ENCODE measurements at places on chromosomes 5 and 9.
A peak's percentile ranks its signal among the peaks of the same experiment; 100 is the strongest.

GRCh38 chr5:26326153-26326759, 712.1 kb downstream of the CDH9 start:
- H3K36me3 ChIP-seq: no peaks in the 10 kb centered on the region
- H3K27ac ChIP-seq: no peak overlapping the region
- no peaks in the 10 kb centered on the region for H3K4me1 ChIP-seq
- no peak for DNase-seq

DNA sequence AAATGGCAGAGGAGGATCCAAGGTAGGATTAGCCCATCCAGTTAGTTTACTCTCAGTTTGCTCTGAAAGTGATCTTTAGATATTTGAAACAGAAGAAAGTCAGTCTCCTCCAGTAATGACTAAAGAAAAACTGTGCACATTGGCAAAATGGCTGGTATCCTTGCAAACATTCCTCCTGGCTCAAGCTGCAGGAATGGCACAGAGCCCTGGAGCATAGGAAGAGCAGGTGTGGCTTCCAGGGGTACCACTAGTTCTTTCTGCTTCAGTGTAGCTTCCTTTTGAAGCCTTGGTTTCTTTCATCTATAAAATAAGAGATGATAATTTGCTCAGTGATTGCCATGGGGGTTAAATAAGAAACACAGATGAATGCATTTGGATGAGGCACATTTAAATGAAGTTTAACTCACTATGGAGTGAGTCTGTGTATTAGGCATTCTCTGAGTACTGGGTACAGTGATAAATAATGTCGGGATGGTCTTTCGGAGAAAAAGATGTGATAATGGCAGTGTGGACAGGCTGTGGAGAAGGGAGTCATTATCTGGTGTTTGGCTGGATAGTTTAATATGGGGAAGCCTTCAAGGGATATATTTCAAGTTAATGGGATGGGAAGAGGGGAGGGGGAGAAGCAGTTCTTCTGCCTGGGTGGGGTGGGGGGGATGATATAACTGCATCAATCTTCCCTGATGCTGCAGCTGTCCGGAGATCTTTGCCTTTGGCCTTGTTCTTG, 217.3 kb upstream of the KLF4 start:
- no peaks in the 10 kb centered on the region for H3K36me3 ChIP-seq
- no peak overlapping the region for H3K4me3 ChIP-seq
- no peak for DNase-seq
- H3K27ac ChIP-seq: no peak overlapping the region

- H3K4me1 ChIP-seq: no peaks in the 10 kb centered on the region
- no peak overlapping the region for H3K27ac ChIP-seq
- H3K36me3 ChIP-seq: no peaks in the 10 kb centered on the region
Observed at GRCh38 chr9:75960551-75960950, 70.1 kb downstream of the PCSK5 start.

- H3K27me3 ChIP-seq: no peaks in the 10 kb centered on the region
- H3K4me1 ChIP-seq: no peaks in the 10 kb centered on the region
- H3K36me3 ChIP-seq: no peaks in the 10 kb centered on the region
Observed at GRCh38 chr5:147075187-147075586, 159.6 kb upstream of the STK32A start.

DNA sequence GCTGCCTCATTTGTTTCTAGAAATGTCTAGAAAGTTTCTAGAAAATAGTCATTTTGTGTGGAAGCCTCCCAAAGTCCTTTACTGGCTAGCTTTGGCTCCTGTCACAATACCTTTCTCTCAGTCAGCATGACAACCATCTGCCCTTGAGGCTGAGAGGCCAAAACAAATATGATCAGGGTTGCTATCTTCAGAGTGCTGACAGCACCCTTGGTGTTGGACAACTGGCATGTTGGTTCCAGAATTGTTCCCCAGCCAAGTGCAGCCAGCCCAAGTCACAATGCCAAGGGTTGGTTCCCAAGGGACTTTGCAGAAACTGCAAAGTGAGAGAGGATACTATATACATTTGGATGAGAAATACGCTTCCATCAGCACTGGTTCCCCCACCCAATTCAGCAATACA, 140.9 kb upstream of the GAS1 start:
- H3K4me3 ChIP-seq: no peak overlapping the region
- no peak for DNase-seq
- no peak overlapping the region for H3K27ac ChIP-seq

DNA sequence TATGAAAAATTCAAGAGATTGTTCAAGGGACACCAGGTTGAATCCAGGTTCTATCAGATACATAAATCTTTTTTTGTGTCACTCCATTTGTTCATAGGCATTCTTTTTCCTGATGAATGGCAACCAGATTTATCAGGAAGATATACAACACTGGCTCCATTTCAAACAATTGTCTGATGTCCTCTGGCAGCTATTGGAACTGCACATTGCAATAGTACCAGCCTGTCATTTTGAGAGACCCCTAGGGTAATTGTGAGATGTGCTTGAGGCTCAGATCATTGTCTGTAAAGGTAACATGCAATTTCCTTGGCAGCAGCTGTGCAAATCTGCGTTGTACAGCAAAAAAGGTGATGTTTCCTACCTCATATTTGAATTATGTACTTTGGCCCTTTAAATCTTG, 25.9 kb downstream of the KCTD16 start:
- H3K36me3 ChIP-seq: no peaks in the 10 kb centered on the region
- H3K4me1 ChIP-seq: no peaks in the 10 kb centered on the region
- H3K4me3 ChIP-seq: no peak overlapping the region
- peaks cover 12% of the 10 kb centered on the region for H3K27me3 ChIP-seq
- no peak overlapping the region for H3K27ac ChIP-seq

DNA sequence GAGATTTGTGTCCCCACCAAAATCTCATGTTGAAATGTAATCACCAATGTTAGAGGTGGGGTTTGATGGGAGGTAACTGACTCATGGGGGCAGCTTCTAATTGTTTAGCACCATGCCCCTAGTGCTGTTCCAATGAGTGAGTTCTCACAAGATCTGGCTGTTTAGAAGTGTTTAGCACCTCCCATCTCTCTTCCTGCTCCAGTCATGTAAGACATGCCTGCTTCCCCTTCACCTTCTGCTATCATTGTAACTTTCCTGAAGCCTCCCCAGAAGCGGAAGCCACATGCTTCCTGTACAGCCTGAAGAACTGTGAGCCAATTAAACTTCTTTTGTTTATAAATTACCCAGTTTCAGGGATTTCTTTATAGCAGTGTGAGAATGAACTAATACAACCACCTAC, 170.5 kb downstream of the NDUFS4 start:
- H3K4me3 ChIP-seq: no peak overlapping the region
- no peaks in the 10 kb centered on the region for H3K36me3 ChIP-seq
- no peak overlapping the region for H3K27ac ChIP-seq

DNA sequence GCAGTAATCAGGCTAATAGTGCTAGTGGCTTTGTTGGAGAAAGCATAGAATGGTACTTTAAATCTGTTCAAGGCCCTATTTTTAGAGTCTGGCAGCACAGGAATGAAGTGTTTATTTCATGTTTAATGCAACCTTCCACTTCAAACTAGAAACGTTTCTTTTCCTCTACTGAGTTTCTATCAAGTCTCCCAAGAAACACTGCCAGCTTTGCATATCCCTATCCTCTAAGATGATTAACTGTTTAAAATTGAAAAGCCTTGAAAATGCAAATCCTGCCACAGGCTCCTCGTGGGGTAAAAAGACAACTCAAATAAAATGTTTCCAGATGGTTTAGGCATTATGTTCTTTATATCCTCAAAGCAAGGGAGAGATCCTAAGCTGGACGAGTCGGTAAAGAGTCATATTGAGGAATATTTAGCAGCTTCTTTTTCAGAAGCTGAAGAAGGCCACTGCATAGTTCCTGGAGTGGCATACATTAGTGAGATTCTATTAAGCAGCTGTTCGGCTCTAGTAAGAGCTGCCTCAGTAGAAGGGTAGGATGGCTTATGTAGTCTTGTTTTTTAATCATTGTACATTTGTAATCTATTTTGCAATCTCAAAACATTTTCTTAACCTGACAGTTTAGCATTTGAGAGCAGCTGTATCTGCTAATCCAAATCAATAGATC, 251.2 kb downstream of the CHSY3 start:
- no peaks in the 10 kb centered on the region for H3K4me1 ChIP-seq
- H3K27ac ChIP-seq: no peak overlapping the region
- no peaks in the 10 kb centered on the region for H3K27me3 ChIP-seq
- no peak for DNase-seq
- no peak overlapping the region for H3K4me3 ChIP-seq

- no peak overlapping the region for H3K27ac ChIP-seq
- no peak for DNase-seq
- no peak overlapping the region for H3K4me3 ChIP-seq
- no peaks in the 10 kb centered on the region for H3K4me1 ChIP-seq
- no peaks in the 10 kb centered on the region for H3K36me3 ChIP-seq
Observed at GRCh38 chr5:131382407-131383395, 118.8 kb downstream of the CDC42SE2 start.

- no peaks in the 10 kb centered on the region for H3K36me3 ChIP-seq
- no peaks in the 10 kb centered on the region for H3K27me3 ChIP-seq
- H3K27ac ChIP-seq: no peak overlapping the region
Observed at GRCh38 chr5:145681686-145682085, 153.5 kb downstream of the PRELID2 start.

DNA sequence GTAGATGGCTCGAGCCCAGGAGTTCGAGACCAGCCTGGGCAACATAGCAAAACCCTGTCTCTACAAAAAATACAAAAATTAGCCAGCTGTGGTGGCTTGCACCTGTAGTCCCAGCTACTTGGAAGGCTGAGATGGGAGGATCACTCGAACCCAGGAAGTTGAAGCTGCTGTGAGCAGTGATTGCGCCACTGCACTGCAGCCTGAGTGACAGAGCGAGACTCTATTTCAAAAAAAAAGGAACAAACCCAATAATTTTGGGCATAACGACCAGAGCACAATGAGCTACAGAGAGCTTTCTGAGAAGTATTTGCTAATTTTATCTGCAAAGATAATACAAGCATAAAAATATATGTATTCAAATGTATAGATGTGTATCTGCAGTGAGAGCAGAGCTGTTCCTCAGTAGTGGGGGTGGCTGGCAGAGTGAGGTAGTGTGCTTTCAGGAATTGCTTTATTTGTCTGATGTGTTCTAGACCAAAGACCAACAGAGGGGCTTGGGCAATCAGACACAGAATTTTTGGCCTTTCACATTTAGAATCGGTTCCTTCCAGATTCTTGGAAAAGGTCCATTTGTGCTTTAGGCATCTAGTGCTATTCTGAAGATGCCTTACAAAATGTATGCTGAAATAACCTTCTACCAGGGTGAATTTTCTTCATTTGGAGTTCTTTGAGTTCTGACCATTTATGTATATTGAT, 5.2 kb downstream of the DOCK8 start:
- peaks cover 7% of the 10 kb centered on the region for H3K4me1 ChIP-seq
- H3K27me3 ChIP-seq: no peaks in the 10 kb centered on the region

DNA sequence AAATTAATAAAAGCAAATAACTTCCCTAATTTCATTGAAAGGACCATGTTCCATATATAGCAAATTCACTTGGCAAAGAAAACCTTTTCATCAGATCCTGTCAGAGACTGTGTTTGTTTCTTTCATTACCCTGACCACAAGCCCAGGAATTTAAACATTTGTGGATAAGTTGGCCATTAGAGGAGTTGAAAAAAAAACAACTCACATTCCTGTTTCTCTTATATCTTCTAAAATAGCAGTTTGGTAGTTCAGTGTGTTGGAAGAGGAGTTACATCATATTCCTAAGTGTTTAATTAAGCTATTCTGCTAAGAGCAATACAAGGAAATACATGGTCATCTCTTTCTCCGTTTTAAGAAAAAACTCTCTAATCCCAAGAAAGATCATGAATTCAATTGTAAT, 505.6 kb downstream of the TLE1 start:
- no peak overlapping the region for H3K27ac ChIP-seq
- H3K4me3 ChIP-seq: no peak overlapping the region
- no peak for DNase-seq
- no peaks in the 10 kb centered on the region for H3K27me3 ChIP-seq
- no peaks in the 10 kb centered on the region for H3K36me3 ChIP-seq
- H3K4me1 ChIP-seq: no peaks in the 10 kb centered on the region

DNA sequence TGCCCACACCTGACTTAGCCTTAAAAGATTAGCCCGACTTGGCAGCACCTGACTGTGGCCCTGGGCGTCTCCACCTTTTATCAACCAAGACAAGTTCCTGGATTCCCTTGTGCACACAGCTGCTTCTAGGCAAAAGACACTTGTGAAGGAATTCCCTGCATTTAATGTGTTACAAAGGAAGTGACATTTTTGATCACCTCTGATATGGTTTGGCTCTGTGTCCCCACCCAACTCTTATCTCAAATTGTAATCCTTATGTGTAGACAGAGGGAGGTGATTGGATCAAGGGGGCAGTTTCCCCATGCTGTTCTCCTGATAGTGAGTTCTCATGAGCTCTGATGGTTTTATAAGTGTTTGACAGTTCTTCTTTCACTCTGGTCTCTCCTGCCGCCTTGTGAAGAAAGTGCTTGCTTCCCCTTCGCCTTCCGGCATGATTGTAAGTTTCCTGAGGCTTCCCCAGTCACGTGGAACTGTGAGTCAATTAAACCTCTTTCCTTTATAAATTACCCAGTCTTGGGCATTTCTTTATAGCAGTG, 2.6 kb upstream of the CPEB4 start:
- H3K27ac ChIP-seq: peak overlapping the region; percentile 9
- no peaks in the 10 kb centered on the region for H3K36me3 ChIP-seq
- no peak for DNase-seq
- H3K4me1 ChIP-seq: no peaks in the 10 kb centered on the region
- H3K4me3 ChIP-seq: no peak overlapping the region

- no peak for DNase-seq
- no peak overlapping the region for H3K4me3 ChIP-seq
- no peaks in the 10 kb centered on the region for H3K4me1 ChIP-seq
- H3K27ac ChIP-seq: no peak overlapping the region
- H3K27me3 ChIP-seq: no peaks in the 10 kb centered on the region
Observed at GRCh38 chr5:149675610-149676201, 54.4 kb upstream of the PPARGC1B start.

- H3K4me1 ChIP-seq: no peaks in the 10 kb centered on the region
- H3K27ac ChIP-seq: no peak overlapping the region
- DNase-seq: no peak
- H3K36me3 ChIP-seq: no peaks in the 10 kb centered on the region
- H3K4me3 ChIP-seq: no peak overlapping the region
Observed at GRCh38 chr9:37936376-37936775, 32.4 kb upstream of the SLC25A51 start.

GRCh38 chr5:134603059-134603458, 29.6 kb downstream of the SAR1B start:
- no peak overlapping the region for H3K27ac ChIP-seq
- H3K27me3 ChIP-seq: no peaks in the 10 kb centered on the region
- H3K36me3 ChIP-seq: no peaks in the 10 kb centered on the region
- H3K4me1 ChIP-seq: no peaks in the 10 kb centered on the region
- DNase-seq: no peak

- H3K27me3 ChIP-seq: no peaks in the 10 kb centered on the region
- H3K27ac ChIP-seq: no peak overlapping the region
- DNase-seq: no peak
- H3K36me3 ChIP-seq: no peaks in the 10 kb centered on the region
- no peak overlapping the region for H3K4me3 ChIP-seq
- H3K4me1 ChIP-seq: no peaks in the 10 kb centered on the region
Observed at GRCh38 chr5:101346906-101347305, 443.8 kb upstream of the ST8SIA4 start.

DNA sequence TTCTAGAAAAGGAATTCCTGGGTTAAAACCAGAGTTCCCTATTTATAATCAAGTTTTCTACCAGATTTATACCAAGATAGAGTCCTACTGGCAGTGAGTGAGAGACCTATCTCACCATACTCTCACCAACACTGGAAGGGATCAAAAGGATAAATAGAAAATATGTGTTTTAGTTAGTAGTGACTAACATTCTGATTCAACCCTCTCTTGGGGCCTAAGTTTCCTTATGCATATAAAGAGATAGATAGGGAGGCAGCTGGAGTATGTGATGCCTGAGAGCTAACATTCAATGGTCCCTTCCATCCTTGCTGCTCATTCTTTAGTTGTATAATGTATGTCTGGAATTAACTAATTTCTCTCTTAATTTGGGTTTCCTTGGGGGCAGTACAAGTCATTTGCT, 32.0 kb downstream of the CKMT2 start:
- H3K36me3 ChIP-seq: no peaks in the 10 kb centered on the region
- DNase-seq: no peak
- no peaks in the 10 kb centered on the region for H3K4me1 ChIP-seq

Measured in breast epithelium (tissue), 4 donors.